ENCODE measurements at places on chromosomes 3 and 15. TPM values are rescaled to one million over a fixed set of nuclear protein-coding genes. Genes with fewer than 3 reads are reported as not detected.

- DNase-seq = no peak
Measured at GRCh38 chr3:127961963-127962362, 46.9 kb downstream of the KBTBD12 start.

The SOX2 gene
- total RNA-seq = not detected

The GPR87 gene
- 1.1 TPM for total RNA-seq

The TMEM62 gene
- total RNA-seq = 11.3 TPM

GRCh38 chr15:94229591-94230369, 1.6 kb upstream of the MCTP2 start:
- peak; percentile 74 for DNase-seq

- no peak for DNase-seq
Measured at GRCh38 chr3:138461246-138461645, 26.8 kb downstream of the ESYT3 start.

The CKMT1B gene
- not detected for total RNA-seq

Measured in activated CD4-positive, alpha-beta memory T cell treated with anti-CD3 and anti-CD28 coated beads for 36 hours (primary cell).